ENCODE measurements at places on chromosomes 12 and 14.
A peak's percentile ranks its signal among the peaks of the same experiment; 100 is the strongest.

GRCh38 chr14:101217080-101217463 lies 313.6 kb upstream of the RTL1 start:
- no peak for DNase-seq

GRCh38 chr12:67541625-67541991 lies 106.9 kb upstream of the DYRK2 start:
- DNase-seq: peak; percentile 18

GRCh38 chr12:52645120-52645761 lies 6.8 kb downstream of the KRT2 start:
- DNase-seq: peak; percentile 18

- DNase-seq: peak; percentile 91
Measured at GRCh38 chr12:6072302-6072752, 52.1 kb downstream of the VWF start.

GRCh38 chr14:35533357-35534207 lies at the start of gene INSM2:
Gene INSM2, plus strand, starts transcription at chr14:35534164. Its CDS starts 89 bp downstream, at chr14:35534253.
- DNase-seq: peak; percentile 22

- DNase-seq: no peak
Measured at GRCh38 chr12:131357920-131358319, 353.0 kb upstream of the SFSWAP start.

DNA sequence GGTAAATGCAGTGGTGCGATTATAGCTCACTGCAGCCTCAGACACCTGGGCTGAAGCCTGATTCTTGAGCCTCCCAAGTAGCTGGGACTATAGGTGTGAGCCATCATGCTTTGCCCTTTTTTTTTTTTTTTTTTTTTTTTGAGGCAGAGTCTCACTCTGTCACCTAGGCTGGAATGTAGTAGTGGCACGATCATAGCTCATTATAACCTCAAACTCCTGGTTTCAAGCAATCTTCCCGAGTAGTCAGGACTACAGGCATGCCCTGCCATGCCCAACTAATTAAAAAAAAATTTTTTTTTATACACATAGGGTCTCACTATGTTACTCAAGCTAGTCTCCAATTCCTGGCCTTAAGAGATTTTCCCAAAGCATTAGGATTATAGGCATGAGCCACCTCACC lies 6.9 kb downstream of the ATP2A2 start:
- DNase-seq: no peak

DNA sequence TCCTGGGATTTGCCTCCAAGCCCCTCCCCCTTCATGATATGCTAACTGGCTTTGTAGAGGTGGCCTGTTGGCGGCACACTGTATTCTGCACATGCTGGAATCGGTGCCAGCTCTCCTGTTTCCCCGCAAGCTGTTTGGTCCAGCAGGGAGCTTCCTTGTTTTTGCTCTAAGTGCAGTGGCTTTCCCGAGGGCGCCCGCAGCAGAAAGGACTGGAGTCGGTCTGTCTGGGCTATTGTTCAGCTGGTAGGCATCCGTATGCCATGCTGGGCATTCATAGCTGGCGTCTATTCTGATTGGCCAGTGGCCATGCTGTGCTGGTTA lies 88.9 kb upstream of the MED13L start:
- no peak for DNase-seq

All from bronchial epithelial cell (primary cell).